ENCODE measurements at places on chromosomes 6 and 20.

DNA sequence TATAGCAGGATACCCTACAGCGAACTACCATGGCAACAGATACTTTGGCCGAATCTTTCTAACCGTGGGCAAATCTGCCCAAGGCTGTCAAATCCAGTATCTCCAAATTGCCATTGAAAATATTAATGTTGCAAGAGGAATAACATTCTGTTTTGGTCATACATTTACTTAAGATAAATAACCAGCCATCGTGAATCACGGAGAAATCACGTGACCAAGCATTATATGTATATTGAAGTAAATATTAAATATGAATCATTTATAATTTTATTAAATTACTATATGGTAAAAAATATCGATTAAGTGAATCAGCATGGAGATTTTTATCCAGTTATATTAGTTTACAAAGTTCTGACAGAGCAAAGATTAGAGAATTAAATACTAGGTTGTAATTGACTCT lies 714.6 kb upstream of the GJE1 start:
- no peak for DNase-seq

DNA sequence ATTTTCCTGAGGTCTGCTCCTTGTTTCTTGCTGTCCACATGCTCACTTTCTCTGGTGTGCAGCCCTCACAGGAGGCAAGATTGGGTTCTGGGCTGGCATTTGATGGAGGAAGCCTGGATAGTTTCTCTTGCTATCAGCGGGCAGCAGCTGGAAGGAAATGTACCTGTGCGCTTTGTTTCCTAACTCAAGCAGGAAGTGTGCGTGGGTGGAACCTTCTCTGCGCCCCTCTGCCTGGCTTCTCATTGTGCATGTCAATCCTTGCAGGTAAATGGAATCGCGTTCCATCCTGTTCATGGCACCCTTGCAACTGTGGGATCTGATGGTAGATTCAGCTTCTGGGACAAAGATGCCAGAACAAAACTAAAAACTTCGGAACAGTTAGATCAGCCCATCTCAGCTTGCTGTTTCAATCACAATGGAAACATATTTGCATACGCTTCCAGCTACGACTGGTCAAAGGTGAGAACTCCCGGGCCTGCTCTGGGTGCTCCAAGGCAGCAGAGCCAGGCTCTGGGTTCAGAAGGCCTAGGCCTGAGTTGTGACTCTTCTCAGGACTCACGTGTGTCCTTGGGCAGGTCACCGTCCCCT lies 16.8 kb upstream of the RBM38 start:
- DNase-seq, result no peak

DNA sequence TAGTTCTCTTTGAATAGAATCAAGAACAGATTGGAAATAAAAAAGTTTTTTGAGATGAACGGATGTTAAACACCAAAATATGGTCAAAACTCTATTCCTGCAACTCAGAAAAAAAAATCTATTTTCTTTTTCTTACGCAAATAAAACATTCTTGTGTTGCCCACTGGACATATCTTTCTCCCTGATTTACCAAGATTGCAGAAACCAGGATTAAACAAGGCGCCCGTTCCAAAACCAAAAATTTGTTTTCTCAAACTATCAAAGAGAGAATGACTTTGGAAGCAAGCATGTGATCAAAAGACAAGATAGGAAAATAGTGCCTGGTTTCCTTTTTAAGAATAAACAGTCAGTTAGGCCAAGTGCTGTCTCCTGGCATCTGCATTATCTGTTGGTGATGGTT lies 273.1 kb downstream of the CLIC5 start:
- DNase-seq, result peak; percentile 4

DNA sequence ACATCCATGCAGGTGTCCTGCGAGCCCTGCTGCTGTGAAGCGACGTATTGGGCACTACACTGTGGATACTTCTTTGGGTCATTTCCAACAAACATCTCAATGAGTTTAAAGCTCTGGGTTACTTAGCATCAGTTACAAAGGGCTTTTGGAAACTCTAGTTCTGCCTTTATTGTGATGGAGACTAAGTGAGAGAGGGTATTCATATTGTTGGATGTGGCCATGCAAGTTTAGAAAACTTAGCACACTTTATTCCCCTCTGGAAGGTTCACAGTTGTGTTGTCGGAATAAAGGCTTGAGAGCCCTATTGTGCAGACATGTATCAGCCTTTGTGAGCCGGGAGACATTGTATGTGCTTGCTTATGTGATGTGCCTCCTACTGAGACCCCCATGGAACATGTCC lies 22.1 kb downstream of the DUSP22 start:
- DNase-seq, result no peak

GRCh38 chr20:63114693-63115311 lies 101.1 kb downstream of the YTHDF1 start:
- no peak for DNase-seq

Data from trophoblast cell (in vitro differentiated cells and primary cell).